ENCODE measurements at places on chromosomes 2 and 18.

GRCh38 chr18:2662990-2663389 is 7.5 kb downstream of the SMCHD1 start:
- no peak for DNase-seq

DNA sequence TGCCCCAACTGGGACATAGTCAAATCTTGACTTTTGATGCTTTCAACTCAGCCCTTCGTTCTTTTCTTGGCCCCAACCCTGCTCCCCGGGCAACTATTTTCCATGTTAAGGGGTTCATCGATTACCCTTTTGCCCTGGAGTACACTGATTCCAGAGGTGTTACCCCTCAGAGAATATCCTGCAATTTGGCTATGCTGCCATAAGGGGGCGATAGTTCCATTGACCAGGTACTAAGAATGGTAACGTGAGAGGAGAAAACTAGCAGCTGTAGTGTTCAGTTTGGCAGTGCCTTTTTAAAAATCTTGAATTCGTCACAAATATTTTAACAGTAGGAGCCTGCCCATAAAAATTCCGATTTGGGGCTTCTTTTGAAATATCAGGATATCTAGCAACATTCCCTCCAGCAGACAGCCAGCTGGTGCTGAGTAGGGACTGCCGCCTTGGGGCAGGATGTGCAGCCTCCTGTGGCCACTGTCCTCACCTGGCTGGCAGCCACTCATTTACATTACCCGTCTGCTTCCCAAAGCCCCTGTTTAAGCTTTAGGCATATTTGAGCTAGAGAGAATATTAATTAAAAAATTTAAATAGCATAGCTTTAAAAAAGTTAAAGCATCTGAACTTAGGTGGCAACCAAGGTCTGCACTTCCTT is 146.3 kb upstream of the SKOR2 start:
- no peak for DNase-seq

GRCh38 chr2:48527226-48527885 is 2.6 kb upstream of the STON1 start:
- DNase-seq: no peak

GRCh38 chr2:234804704-234805103 is 147.1 kb upstream of the SH3BP4 start:
- no peak for DNase-seq

DNA sequence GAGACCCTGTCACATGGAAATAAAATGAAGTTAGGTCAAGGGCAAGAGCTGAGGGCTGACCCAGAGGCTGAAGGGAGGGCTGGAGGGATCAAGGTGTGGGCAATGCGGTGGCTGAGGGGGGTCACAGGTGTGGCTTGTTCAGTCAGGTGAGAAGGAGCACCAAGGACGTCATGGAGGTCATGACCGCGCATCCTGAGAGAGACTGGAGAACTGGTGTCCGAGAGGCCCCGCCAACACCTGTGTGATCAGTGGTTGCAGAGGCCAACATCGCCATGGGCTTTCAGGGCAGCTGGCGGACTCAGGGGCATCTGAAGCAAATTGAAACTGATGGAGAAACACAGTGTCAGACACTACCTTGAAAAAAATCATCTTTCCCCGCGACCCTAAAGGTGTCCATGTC is 13.0 kb downstream of the TOGARAM2 start:
- no peak for DNase-seq

DNA sequence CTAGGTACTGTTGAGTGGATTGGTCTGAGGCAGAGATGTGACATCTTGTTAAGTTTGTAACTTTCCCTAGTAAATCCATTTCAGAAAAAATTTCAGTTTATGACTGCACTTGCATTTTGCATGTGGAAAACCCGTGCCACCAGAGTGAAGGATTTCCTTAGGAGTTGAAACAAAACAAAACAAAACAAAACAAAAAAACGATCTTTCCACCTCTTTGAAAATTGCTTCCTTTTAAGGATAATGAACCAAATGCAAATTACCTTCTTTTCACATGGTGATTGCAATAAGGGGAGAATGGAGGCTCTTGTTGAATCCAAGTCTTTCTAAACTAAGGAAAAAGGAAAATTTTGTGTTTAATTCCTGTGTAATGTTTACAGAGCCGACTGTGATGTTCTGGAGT is 43.2 kb downstream of the PHLPP1 start:
- DNase-seq: no peak

Data from RWPE1 (cell line).